ENCODE measurements at places on chromosomes 7 and 10.

DNA sequence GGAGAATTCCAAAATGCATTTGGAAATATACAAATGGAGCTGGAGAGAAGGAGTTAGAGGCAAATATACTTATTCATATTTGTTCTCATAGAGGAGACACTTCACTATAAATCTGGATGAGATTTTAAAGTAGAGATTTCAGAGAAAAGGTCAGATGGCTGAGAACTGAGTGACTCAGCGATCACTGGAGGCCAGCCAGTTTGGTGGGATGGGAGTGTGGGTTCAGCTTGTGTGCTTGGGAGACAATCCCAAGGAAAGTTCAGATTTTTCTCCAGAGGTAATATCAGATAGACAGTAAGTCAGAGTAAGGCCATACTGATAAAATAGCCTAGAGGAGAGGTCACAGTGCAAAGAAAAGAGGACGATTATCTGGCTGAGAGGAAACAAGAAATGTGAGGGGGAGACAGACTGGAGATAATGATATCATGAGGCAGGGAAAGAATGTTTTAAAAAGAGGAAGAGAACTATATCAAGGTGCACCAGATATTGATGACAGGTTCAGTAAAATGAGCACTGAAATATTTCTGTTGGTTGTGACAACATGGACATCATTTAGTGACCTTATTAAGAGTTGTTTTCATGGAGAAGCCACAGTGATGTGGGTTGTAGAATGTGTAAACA is 67.0 kb downstream of the MDFIC start:
- no peak for DNase-seq

GRCh38 chr10:93458821-93459257 is 23.3 kb downstream of the MYOF start:
- DNase-seq: no peak

- DNase-seq: no peak
These were observed 1.3 kb downstream of the ITPRIP start for GRCh38 chr10:104336821-104337467.

DNA sequence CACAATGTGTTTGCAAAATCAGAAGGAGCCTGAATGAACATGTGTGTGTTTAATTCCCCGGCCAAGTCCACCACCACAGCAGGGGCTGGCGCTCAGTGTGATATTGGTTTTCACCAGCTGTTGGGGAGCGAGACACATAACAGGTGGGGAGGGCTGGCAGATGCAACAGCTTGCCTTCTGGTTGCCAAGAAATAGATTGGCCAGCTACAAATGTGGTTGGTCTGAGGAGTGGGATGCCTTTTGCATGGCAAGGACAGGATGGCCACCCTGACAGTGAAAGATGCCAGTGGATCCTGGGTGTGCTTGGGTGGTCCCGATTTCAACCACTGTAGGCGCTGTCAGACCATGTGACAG is 292.5 kb upstream of the FZD8 start:
- peak; percentile 84 for DNase-seq

Data from NCI-H1694 treated with DMSO at 0.1 percent for 48 hours (cell line).